ENCODE measurements at places on chromosomes 5 and 9. TPM values are rescaled to one million over a fixed set of nuclear protein-coding genes. Genes with fewer than 3 reads are reported as not detected.

GRCh38 chr5:167861928-167862426 lies 429.5 kb upstream of the WWC1 start:
- no peak for DNase-seq

DNA sequence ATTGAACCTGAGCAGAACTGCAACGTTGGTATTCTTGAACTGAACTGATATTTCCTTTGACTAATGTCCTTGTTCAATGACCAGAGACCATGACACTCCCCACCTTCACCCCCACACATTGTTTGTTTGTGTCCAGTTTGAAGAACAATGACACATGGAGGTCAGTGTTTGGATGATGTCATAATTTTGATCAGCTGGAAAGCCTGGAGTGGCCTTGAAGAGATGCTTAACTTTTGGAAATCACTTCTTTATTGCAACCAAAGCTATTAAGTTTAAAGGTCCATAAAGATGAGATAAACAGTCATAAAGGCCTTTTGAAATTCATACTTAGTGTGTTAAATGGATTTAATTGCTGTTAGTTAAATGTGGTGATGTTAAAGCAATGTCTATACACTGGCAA lies 92.7 kb downstream of the TMC1 start:
- peak; percentile 22 for DNase-seq

GRCh38 chr5:145598983-145599382 lies 236.2 kb downstream of the PRELID2 start:
- DNase-seq = no peak

- DNase-seq = no peak
Measured at GRCh38 chr5:19488786-19489185, 499.2 kb downstream of the CDH18 start.

IL3 gene
- not detected for total RNA-seq

CDC20B gene
- not detected for total RNA-seq

WDR31 gene
- 8.7 TPM for total RNA-seq

CDKN2A gene
- total RNA-seq = 4.1 TPM

ANGPTL2 gene
- 12.4 TPM for total RNA-seq

Measured in kidney (tissue), 22 donors.